PC-3 (cell line): ENCODE measurements at places on chromosomes 5 and 9. TPM values are rescaled to one million over a fixed set of nuclear protein-coding genes. Genes with fewer than 3 reads are reported as not detected.

- peak; percentile 30 for DNase-seq
Measured at GRCh38 chr5:168328814-168329213, 37.4 kb downstream of the WWC1 start.

DNA sequence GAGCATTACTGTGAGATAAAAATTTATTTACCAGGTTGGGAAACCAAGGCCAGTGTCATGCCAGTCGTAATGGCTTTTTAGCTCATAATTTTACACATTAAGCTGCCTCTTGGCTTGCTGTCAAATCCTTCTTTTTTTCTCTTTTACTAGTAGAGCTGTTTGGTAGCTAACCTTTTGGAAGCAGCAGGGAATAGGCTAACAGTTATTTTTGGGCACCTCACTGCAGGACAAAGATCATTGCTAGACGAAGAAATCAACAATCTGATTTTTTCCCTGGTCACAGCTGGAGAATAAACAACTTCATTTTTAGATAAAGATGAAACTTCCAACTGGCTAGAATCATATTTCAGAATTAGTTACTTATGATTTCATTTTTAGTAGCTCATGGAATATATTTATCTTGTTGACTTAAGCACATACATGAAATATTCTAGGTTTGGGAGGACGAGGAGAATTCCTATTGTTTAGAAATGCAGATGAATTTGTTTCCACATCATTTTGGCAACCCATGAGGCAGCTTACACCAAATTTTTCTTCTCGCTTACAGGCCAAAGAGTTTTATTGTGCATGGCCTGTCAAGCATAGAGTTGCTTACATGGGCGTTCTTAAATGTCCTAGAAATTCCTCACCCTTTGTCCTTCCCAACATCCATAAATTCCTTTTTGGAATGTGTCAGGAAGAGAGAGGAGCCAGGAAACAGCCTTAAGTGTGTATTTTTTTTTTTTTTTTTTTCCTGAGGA lies 19.6 kb downstream of the TNC start:
- DNase-seq: no peak

The PCDHGA4 gene
- 0.04 TPM in 1 of 2 replicates, not detected in the other for total RNA-seq

DNA sequence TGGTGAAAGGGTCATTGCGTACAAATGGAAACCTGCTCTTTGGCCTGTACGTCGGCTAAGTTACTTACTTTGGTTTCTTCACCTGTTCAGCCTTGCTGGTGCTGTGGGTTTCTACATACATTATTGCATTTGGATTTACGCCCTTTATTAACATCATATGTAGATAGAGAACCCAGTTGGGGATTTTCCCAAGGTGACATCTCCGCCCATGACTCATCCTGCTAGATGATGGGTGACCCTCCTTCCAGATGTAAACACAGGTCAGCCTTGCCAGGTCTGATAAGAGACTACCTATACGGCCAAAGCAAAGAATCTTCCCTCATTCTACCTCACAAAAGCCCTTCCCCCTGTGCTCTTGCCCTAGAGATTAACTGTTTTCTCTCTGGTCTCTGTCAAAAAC lies 360.9 kb downstream of the KDM4C start:
- no peak for DNase-seq
